Stimulated activated CD8-positive, alpha-beta memory T cell treated with anti-CD3 and anti-CD28 coated beads, Interleukin-15, amount 100 ng/mL, for 48 hours (primary cell): ENCODE measurements at places on chromosomes 11 and 22.

- no peak for DNase-seq
Observed at GRCh38 chr11:64591257-64592233, 525 bp downstream of the SLC22A12 start.

GRCh38 chr22:34308101-34308500, 387.8 kb upstream of the LARGE1 start:
- no peak for DNase-seq

DNA sequence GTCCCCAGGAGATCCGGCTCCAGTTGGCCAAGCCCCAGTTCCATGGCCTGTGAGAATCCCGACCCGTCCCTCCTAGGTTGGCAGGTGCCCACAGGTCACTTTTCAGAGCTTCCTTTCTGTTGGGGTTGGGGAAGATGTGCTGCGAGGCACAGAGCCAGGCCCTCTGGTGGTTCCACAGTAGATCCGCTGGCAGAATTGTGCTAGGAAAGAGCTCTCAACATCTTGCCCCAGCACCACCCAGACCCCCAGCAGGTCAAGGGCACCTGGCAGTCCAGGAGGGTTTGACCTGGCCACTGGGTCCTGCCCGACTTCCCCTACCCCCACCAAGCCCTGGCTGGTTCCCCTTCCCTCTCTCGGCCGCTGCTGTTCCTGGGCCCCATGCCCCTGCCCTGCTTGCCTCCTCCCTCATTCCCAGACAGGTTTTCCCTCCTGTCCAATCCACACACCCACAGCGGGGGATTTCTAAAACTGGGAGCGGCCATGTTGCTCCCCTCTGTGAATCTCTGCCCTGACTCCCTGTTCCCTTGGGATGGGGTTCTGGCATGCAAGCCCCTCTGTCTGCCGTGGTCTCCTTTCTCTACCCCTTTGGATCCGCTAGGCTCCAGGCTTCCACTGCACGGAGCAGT, 26.2 kb upstream of the GCAT start:
- DNase-seq, result no peak

GRCh38 chr22:20573833-20574615, 66.6 kb downstream of the MED15 start:
- DNase-seq, result no peak

GRCh38 chr11:394034-394857, at the start of gene PKP3:
PKP3 (plus strand) TSS chr11:394209; CDS start chr11:394293, 84 bp downstream.
- DNase-seq, result no peak

DNA sequence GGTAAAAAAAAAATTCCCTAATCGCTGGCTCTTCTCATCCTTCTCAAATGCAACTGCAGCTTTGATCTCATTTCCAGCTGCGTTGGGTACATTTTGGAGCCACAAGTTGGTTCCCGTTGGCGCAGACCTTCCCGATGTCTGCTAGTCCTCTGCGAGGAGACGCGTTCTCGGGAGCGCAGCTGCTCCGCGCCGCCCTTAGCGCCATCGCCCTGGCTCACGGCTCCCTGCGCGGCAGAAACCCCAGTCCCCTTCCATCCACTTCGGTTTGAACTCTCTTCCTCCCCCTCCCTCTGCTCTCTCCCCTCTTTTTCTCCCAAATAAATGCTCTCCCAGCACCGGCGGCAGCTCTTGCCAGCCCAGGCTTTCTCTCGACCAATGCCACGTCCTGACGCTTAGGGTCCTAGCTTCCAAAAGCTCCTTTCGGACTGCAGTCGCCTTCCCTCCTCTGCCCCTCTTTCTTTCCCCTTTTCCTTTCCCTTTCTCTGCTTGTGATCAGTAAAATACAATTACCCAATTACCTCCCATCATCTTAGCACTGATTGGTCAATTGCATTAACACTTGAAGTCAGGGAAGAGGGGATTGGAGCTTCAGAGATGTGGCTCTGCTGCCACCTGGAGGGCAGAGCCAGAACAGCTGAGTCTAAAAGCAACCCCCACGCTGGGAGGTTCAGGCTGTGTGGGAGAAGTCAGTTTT, 1165.7 kb downstream of the LRRC4C start:
- DNase-seq, result no peak

DNA sequence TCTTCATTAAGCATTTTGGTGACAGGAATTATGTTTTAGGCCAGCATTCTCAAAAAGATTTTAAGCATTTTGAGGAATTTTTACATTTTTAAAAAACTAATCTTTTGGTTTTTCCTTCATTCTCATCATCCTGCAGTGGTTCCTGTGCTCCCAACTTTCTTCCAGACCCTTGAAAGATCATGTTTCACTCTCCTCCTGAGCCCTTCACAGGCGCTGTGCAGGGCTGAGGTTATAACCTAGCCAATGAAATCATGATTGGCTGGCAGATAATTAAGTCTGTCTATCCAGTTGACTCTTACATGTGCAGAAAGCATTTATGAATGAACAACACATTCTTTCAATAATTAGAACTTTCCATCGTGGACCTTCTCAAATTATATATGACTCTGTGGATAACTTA, 226.3 kb downstream of the DDX10 start:
- DNase-seq, result no peak

GRCh38 chr22:44329179-44329796, 16.5 kb upstream of the SHISAL1 start:
- DNase-seq, result peak; percentile 49

DNA sequence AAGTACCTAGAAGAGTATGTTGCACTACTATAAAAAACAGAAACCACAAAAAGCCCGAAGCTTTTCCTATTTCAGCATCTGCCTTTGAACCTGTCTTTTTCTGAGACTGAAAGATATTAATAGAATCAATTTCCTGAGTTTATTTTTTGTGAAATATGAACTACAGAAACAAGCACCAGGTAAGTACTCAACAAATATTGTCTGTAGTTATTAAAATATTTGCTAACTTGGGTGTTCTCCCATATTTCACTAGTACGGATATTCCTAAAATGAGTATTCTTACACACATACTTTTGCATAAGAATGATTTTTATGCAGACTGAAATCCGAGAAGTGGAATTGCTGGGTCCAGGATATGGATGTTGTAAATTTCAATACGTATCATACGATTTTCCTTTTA, 188.0 kb downstream of the OR4C45 start:
- no peak for DNase-seq

GRCh38 chr22:26779108-26779507, 121.7 kb downstream of the MIAT start:
- no peak for DNase-seq

GRCh38 chr11:126830216-126830806, 170.3 kb downstream of the KIRREL3 start:
- DNase-seq, result no peak

- no peak for DNase-seq
Observed at GRCh38 chr11:36357831-36358230, 61.7 kb downstream of the PRR5L start.

- no peak for DNase-seq
Observed at GRCh38 chr11:112380464-112380863, 119.8 kb upstream of the PLET1 start.

- DNase-seq, result peak; percentile 29
Observed at GRCh38 chr22:38267086-38267485, 5.7 kb downstream of the TMEM184B start.

DNA sequence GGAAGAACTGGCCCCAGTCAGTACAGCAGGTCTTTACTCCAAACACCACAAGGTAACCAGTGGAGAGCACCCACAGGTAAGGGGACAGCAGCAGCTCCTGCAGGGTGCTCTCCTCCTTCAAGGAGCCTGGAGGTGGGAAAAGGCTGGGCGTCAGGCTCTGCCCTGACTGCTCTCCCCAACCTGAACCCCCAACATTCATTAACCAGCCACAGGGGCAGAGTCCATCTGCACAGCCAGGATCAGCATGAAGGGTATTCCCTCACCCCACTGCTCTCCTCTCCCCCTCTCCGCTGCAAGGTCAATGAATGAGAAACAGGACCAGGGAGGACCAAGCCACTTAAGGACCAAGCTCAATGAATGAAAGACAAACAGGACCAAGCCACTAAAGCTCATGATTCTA, 3.7 kb downstream of the SLC37A4 start:
- DNase-seq, result no peak

- DNase-seq, result no peak
Observed at GRCh38 chr11:63608353-63609345, 5.6 kb downstream of the PLAAT3 start.

- DNase-seq, result no peak
Observed at GRCh38 chr22:48700566-48701295, 1126.9 kb downstream of the BRD1 start.

DNA sequence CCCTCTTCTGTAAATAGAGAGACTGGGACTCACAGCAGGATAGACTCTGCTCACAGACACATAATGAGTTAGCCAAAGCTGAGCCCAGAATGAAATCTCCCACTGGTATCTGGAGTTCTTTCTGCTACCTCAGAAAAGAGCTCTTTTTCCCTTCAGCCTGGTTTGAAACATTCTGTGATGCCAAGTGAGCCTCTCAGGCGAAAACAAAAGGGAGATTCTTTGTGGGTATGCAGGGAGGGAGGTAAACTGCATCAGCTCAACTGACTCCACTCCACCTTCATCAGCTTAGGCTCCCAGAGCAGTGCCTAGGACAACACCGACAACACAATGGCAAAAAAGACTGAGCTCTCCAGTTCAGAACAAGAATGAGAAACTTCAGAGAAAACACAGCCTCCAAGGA, 55.1 kb upstream of the SCUBE2 start:
- no peak for DNase-seq

DNA sequence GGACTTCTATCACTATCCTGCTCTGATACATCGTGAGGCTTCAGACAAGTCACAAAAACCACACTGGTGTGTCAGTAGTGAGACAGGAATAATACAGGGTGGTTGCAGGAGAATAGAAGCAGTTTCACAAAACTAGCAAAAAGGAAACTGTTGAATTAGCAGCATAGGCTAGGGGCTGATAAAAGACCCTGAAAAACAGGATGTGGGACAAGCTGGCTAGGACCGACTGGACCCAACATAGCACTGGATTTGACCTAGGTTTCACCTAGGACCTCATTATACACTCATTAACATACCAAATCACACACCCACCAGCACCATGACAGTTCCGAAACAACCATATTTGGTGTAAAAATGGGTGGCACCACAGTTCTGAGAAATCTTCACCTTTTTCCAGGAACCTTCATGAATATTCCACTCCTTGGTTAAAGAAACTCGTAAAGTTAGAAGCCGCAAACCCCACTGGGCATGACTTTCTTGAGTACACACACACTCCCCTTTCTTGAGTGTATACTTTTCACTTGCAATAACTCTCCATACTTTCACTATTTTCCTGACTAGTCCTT, 76.2 kb downstream of the SLC1A2 start:
- DNase-seq, result peak; percentile 12

DNA sequence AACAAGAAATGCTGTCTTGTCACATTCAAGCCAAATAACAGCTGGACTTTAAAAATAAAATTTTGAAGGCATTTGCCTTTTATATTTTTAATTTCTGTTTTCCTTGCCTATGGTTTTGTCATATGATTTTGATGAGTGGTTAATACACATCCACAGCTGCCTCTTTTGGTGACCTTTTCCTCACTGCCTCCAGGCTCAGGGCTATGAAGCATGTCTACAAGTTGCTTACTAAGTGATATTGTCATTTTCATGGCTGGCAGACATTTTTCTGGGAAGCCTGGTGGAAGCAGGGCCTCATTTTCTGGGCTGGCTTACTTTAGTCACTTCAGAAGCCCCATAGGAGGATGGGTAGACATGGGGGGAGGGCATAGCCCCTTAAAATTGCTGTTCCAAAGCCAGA, 344.9 kb downstream of the SOX6 start:
- no peak for DNase-seq

- no peak for DNase-seq
Observed at GRCh38 chr11:94623120-94623735, 56.1 kb downstream of the PIWIL4 start.

- DNase-seq, result no peak
Observed at GRCh38 chr11:94649254-94649653, 82.1 kb downstream of the PIWIL4 start.

- no peak for DNase-seq
Observed at GRCh38 chr11:112113539-112114457, 27.1 kb downstream of the SDHD start.

DNA sequence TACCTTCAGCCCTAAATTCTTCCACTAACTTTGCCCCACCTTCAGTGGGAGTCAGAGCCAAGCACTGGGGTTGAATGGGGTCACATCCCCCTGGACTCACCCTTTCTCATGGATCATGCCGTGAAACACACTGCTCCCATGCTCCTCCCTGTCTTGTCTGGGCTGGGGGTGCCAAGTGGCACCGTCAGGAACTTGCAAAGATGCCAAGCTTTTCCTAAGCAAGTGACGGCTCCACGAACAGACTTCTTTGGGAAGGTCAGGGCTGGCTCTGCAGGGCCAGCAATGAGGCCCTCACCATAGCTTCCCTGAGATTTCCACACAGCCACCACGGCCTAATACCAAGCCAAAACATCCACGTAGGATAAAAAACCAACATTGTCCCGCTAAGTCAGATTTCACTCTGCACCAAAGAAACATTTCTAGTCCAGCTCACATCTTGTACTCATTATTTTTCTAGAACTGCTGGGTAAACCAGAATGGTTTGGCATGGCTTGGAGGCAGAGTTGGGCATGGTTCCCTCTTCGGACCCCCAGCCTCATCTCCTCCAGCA, 76.5 kb downstream of the NAT10 start:
- DNase-seq, result no peak

GRCh38 chr22:38172832-38173640, 8.6 kb downstream of the PLA2G6 start:
- no peak for DNase-seq

- no peak for DNase-seq
Observed at GRCh38 chr11:116414357-116414880, 358.4 kb downstream of the BUD13 start.

DNA sequence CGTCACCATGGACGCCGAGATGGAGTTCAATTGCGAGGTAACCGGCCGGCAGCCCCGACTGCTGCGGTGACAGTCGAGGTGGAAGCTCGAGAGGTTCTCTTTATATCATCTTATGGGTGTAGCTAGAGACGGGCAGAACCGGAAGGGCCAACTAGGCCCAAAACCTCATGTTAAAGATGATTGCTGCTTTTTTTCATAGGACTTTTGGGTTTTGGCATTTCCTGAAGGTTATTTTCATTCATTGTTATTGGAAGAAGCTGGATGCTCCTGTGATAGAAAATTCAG, 585 bp downstream of the NF2 start:
- peak; percentile 7 for DNase-seq

GRCh38 chr22:48957311-48957986, 870.2 kb downstream of the BRD1 start:
- DNase-seq, result no peak
